ENCODE measurements at places on chromosomes 5 and 9.
A peak's percentile ranks its signal among the peaks of the same experiment; 100 is the strongest.

DNA sequence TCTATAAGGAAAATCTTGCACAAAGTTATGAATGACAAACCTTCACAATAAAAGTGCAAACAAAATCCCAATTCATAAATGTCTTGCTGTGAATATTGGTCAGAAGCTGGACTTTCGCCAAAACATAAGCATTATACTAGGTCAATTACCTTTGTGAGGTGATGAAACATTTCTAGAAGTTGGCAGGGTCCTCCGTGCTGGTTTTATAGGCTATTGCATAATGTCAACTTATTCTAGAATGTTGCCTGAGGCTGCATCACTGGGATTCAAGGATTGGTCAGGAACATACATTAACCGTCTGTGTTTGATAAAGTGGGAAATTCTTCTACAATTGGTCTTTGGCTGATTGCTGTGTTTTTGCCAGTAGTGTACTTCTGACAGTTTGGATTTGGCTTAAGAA, 49.8 kb upstream of the PALM2AKAP2 start:
- no peak for DNase-seq

DNA sequence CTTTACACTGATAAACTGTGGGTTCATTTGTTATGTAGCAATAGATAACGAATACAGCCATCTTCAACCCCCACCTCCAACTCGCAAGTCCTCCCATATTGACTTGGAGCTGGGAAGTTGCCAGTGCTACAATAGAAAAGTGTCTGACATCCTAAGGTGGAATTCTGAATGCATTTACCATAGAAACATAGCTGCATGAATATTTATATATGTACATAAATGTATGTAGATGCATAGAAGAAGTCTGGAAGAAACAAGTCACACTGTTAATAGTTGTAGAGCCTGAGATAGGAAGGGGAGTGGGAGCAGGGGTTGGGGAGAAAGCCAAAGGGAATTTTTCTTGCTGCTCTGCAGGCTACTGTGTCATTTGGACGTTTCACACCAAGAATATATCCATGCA, 88.1 kb upstream of the SSBP2 start:
- DNase-seq = no peak

DNA sequence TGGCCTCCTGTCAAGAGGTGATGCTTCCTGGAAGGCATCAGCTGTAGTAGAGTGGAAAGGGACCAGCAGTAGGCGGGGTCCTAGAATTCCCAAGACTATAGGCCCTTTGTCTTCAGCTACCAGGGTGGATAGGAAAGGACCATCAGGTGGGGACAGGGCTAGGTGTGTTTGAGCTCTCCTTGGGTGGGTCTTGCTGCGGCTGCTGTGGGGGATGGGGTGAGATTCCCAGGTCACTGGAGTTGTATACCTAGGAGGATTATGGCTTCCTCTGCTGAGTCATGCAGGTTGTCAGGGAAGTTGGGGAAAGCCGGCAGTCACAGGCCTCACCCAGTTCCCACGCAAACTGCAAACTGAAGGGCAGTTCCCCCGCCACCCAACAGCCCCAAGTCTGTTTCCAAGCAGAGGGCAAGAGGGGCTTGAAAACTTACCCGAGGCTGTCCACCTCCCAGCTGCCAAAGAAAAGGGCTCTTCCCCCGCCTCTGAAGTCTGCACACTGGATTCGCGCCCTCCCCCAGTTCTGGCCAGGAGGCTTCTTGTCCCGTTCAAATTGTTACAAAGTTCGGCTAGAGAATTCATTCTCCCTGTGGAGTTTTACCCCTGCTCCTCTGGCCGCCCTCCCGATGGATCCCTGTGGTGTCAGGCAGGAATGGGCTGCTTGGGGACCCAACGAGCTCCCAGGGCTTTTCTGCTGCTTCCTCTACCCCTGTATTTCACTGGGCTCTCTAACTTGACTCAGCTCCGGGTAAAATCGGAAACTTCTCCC, 23.0 kb upstream of the ECM2 start:
- no peak for DNase-seq

DNA sequence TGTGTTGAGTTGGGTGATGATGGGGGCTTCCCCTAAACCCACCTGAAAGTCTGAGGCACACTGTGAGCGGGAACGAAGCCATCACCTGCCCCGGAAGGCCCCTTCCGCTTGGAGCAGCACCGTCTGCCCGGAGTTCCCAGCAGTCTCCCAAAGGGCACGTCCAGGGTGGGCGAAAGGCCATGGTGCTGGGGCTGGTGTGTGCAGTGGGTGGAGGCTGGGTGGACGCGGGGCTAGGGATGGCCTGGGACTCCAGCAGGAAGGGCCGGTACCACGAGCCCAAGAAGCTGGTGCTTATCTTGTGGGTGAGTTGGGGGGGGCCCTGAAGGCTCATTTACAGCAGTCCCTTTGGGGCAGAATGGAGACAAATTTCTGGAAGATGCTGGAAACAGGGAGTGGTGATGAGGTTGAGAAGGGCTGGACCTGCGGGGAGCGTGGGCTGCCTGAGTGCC, 4.6 kb downstream of the FLT4 start:
- DNase-seq = no peak

DNA sequence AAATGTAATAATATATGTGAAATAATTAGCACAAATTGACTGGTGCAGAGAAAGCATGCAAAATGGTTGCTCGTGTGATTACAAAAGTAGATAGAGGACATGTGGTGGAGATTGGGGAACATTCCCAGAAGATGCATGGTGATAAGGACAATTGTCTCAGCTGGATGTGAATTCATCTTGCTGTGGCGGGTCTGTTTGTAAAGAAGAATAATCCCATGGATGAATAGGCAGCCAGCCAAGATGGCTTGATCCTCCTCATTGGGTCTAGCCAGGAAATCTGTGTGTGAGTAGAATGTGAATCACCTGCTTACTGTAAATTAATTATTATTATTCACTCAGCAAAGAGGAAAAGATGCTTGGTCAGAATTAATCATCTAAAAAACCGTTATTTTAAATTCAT, 12.6 kb upstream of the DPYSL3 start:
- no peak for DNase-seq

DNA sequence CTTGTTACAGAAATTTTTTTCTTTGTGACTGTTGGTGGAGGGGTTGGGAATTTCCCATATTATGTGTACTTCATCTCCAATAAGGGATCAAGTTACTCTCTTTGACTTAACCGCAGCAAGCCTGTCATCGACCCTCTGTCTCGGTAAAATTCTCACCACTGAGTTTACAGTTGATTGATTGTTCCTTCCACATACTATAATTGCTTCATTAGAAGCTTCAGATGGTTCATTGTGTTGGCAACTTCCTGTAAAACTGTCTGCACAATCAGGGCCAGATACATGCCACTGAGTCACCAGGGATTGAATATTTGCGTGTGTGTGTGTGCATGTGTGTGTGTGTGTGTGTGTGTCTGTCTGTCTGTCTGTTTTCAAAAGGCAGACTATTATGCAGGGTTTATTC, 176.6 kb downstream of the ZNF462 start:
- no peak for DNase-seq

GRCh38 chr5:135565725-135566421, 12.9 kb downstream of the CXCL14 start:
- DNase-seq = peak; percentile 23

GRCh38 chr5:141533897-141534296, 45.0 kb downstream of the PCDHGC5 start:
- no peak for DNase-seq

- no peak for DNase-seq
These were observed 50.4 kb downstream of the SHOC1 start for GRCh38 chr9:111744363-111744762.

DNA sequence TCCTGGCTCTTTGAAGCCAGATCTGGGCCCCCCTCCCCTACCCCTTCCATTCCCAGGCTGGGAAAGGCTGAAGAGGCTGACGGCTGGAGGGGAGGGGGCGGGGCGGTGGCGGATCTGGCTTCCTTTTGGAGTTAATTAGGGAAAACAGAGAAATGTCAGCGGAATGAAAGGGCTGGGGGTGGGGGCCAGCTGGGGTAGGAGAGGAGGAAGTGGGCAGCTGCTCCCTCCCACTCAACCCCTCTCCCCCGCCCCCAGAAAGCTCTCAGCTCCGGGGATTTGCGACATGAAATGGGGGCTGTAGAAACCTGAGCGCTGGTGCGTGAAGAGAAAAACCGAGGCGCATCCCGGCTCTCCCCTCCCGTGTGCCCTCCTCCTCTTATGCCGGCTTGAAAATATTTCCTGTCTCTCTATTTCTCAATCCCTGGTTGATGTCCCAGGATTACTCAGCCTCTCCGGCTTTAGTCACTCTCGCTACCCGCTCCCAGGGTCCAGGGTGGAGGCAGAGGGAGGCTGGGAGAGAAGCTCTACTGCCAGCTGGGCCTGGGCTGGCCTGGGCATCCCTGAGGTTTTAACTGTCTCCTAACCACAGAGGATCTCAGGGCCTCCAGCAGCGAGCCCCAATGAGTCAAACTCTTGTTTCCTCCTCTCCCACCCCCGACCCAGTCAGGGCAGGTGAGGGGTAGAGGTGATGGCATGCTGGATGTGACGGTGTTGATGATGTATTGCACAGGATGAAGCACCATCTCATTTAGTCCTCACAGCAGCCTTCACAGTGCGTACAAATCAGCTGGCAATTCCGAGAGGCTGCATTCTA, 20.1 kb downstream of the PCDHGC5 start:
- no peak for DNase-seq

GRCh38 chr5:169923988-169924387, 56.3 kb downstream of the INSYN2B start:
- no peak for DNase-seq

- DNase-seq = no peak
These were observed 76.4 kb downstream of the ESM1 start for GRCh38 chr5:54908774-54909525.

GRCh38 chr5:149049371-149049781, 13.5 kb downstream of the SH3TC2 start:
- DNase-seq = no peak

DNA sequence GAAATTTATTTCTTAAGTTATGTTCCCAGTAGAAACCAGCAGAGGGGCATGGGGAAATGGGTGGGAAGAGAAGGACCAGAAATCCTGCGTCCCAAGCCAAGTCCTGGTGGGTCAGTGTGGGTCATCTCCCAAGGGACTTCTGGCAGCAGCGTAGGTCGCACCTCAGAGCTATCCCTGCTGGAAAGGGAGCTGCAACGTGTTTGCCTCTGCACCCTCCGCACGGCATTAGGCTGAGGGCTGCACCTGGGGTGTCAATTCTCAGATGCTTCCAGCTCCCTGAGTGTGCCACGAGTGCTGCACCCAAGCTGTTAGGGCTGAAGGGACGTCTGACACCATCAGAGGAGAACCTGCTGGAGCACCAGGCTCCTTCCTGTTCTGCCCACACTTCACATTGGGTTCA, 182.8 kb downstream of the CACNA1B start:
- no peak for DNase-seq

- DNase-seq = peak; percentile 42
These were observed 893 bp upstream of the SH2D3C start for GRCh38 chr9:127779136-127779981.

DNA sequence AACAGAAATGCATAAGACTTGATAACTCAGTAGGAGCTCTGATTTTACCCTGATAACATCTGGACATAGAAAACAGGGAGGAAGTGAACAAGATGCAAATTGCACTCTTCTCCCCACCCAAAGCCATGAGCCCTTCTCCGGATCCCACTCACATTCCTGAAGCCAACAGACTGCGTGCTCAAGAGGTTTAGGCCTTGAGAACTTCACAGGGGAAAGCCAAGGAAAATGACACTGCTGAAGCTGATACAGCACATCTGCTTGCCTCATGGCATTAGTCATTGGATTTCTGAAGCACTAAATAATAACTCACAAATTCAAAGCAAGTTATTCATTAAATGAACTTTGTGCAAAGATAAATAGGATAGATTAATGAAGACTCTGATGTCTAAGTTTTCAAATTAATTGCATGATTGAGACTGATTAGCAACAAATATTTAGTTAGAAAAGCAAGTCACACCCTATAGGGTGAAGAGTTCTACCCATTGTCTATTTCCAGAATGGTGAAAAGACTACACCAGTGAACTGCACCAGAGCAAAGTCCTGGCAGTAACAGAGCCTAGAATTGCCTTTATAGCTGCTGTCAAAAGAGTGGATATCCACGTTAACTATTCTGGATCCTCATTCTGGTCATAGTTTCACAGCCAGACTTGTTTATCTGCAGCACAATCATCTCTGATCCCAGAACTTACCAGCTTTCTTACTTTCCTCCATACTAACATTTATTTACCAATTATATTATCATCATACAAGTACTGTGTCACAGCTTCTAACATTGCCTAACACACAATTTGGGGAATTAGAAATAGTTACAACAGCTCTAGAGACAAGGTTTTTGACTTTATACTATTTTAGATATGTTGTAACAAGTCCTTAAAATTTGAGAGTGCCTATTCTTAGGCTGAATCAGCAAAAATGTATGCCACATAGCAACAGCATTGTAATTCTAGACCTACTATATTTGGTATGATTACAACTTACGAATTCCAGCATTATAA, 432.1 kb upstream of the RGMB start:
- no peak for DNase-seq

DNA sequence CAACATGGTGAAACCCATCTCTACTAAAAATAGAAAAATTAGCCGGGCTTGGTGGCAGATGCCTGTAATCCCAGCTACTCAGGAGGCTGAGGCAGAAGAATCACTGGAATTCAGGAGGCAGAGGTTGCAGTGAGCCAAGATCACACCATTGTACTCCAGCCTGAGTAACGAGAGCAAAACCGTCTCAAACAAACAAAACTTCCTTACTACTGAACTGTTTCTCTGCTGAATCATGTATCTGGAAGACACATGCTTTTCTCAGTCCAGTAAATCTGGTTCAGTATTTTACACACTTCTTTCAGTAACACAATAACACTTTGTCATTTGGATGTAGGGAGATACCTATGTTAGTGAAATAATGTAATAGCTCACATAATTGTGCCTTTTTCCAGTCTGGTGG, 7.9 kb downstream of the TRMT10B start:
- DNase-seq = no peak

DNA sequence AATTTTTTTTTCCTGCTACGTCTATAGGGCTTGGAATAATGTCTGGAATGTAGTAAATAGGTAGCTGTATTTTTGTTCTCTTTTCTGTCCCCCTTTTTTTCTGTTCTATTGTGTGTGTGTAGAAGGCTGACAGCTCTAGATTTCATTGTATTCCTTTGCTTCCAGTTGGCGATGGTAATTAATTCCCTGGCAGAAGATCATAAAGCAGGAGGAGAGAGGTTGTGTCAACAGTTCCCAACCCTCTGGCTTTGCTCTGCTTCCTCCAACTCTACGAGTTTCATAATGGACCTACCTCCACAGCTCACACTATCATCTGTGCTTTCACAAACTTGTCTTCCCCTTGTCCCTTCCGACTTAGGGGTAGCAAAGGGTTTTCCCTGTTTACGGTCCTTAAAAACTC, 117.9 kb upstream of the CDH18 start:
- DNase-seq = no peak

Data from central memory CD4-positive, alpha-beta T cell (primary cell).